Daoy (cell line): ENCODE measurements at places on chromosomes 12 and 14.

DNA sequence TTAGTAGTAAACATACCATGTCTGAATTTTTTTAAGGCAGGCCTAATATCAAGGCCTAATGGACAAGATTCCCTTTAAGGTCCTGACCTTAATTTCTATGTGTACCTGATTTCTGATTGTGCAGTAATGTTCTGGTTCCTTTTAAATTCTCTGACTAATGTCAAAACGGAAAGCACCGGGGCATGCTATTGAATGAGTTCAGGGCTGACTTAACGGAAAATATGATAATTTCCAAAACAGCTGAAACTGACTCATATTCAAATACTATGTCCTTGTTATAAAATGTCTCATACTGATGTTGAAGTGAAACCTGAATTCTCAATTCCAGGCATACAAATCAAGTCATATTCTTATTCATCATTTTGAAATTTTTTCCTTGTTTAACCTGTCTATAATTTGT, 6.7 kb downstream of the TAS2R43 start:
- DNase-seq = peak; percentile 3

- peak; percentile 22 for DNase-seq
Observed at GRCh38 chr12:89494411-89495231, 30.0 kb downstream of the GALNT4 start.

DNA sequence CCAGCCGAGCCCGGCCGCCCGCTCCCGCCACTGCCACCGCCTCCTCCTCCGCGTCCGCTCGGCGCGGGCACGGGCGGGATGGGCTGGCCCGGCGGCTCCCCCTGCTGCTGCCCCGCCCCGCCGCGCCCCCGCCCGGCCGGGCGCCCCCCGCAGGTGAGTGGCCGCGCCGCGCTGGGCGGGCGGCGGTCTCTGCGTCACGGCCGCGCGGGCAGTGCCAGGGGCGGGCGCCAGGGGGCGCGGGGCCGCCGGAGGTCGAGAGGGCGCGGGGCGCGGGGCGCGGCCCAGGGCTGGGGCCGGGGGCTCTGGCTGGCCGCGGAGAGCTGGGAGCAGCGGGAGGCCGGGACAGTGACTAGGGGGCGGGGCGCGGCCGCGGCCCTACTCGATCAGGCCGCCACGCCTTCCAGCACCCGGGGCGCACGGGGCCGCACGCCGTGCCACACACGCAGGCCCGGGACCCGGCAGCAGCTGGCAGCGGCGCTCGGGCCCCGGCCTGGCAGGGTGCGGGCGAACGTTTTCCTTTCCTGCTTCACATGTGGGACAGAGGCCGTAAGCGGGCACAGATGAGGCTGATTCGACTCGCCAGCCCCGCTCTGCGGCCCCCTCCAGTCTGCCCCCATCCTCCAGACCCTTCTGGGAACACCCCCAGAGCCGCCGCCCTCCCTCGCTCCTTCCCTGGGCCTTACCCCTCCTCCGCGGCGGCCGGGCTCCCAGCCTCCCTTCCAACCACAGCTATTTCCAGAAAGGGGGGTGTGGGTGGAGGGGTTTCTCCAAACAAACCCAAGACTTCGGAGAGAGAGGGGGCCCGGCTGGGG, 2.4 kb upstream of the TNS2 start:
- peak; percentile 73 for DNase-seq

- DNase-seq = peak; percentile 64
Observed at GRCh38 chr12:106629797-106630659, 47.2 kb downstream of the RFX4 start.

- no peak for DNase-seq
Observed at GRCh38 chr12:19088606-19089005, 40.9 kb upstream of the PLEKHA5 start.

DNA sequence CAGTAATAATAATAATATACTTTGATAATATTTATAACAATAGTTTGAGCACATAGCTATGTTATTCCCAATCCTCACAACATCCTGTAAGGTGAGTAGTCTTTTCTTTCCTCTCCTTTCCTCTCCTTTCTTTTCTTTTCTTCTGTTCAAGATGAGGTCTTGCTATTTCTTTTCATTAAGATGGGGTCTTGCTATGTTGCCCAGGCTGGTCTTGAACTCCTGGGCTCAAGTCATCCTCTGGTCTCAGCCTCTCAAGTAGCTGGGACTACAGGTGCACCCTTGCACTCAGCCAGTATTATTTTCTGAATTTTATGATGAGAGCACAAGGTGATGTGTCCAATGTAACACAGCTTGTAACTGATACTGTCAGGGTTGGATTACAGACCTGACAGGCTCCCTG, 134.6 kb downstream of the OTOGL start:
- no peak for DNase-seq

DNA sequence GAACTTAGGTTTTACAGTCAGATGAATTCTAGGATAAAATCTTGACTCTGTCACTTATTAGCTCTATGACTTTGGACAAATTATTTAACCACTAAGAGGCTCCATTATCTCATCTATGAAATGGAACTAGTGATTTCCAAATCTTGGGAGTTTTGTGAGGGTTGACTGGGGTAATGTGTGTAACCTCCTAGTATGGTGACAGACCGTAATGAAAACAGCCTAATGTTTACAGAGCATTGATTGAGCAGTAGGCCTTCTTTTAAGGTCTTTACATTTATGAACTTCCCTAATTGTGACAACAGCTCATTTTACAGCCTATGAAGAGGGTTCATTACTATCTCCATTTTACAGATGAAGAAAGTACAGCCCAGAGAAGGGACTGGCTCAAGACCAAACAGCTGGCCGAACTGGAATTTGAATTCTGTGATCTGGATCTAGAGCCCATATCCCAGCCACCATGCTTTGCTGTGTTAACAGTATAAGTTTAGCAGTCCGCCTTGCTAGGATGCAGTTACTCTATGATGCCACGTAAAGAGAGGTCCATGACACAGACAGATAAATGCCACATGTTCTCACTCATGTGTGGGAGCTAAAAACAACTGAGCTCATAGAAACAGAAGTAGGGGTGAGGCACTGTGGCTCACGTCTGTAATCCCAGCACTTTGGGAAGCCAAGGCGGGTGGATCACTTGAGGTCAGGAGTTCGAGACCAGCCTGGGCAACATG, 9.1 kb upstream of the FBXL14 start:
- no peak for DNase-seq

GRCh38 chr14:41521891-41522290, 84.8 kb upstream of the LRFN5 start:
- no peak for DNase-seq

GRCh38 chr14:31307618-31308017, 100.0 kb upstream of the HECTD1 start:
- no peak for DNase-seq

GRCh38 chr12:116975779-116976393, 65.1 kb downstream of the FBXW8 start:
- no peak for DNase-seq

GRCh38 chr12:2794736-2795289, at the start of gene FKBP4:
Gene FKBP4, plus strand, starts transcription at chr12:2794970. Its CDS starts 170 bp downstream, at chr12:2795140.
- peak; percentile 94 for DNase-seq

GRCh38 chr14:69483765-69484443, 624 bp upstream of the PLEKHD1 start:
- DNase-seq = peak; percentile 28

- DNase-seq = no peak
Observed at GRCh38 chr12:125652681-125653080, 587.4 kb downstream of the AACS start.

DNA sequence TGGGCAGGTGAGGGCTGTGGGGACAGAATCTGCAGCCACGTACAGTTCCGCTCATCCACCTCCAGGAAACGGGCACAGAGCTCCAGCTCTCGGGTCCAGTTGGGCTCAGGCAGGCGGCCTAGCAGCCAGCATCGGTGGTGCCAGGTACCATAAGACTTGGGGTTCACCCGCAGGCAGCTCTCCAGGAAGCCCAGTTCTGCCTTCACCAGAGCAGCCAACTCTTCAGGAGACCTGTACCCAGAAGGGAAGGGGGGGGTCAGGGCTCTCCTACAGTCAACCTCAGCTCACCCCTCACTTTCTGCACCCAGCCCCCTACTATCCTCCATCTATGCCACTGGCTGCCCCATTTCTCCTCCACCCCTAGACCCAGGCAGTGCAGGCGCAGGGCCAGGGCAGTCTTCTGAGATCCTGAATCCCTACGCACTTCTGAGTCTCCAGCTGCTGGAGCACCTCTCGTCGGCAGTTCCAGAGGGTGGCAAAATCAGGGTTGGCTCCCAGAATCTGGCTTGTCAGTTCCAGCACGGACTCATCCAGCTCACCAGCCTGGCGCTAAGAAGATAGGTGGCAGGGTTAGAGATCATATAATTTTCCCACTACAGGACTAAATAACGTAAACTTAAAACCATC, 1.4 kb downstream of the RABGGTA start:
- no peak for DNase-seq

DNA sequence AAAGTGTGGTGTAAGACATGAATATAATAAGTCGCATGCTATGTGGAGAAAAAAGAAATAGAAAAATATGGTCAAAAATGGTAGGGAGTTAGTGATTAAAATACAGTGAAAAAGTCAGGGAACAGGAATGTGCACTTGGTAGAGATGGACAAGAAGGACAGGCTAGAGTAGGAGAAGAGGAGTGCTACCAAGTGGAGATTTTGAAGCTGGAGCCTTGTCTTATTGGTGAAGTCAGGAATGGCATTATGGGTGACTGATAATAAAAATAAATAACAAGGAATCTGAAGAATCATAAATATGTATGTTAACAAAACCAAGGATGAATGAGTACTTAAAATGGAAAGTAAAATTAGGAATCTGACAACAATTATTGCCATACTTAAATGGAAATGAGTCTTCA, 204.8 kb downstream of the PRKD1 start:
- no peak for DNase-seq

DNA sequence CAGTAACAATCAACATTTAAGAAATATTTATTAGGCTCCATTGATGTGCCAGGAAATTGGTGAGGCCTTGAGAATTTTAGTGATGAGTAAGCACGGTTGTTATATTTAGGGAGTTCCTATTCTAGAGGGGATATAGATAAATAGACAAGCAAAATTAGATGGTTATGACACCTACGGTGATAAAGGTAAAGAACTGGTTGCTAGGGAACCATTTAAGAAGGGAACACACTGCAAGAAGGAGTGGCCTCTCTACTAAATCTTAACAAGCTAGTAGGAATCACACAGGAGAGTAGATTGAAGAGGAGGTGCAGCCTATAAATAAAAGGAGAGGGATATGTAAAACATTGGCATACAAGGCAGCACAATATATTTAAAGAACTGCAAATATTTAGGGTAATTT, 155.2 kb downstream of the LRIG3 start:
- DNase-seq = no peak

- no peak for DNase-seq
Observed at GRCh38 chr12:81872400-81872799, 113.2 kb upstream of the PPFIA2 start.

DNA sequence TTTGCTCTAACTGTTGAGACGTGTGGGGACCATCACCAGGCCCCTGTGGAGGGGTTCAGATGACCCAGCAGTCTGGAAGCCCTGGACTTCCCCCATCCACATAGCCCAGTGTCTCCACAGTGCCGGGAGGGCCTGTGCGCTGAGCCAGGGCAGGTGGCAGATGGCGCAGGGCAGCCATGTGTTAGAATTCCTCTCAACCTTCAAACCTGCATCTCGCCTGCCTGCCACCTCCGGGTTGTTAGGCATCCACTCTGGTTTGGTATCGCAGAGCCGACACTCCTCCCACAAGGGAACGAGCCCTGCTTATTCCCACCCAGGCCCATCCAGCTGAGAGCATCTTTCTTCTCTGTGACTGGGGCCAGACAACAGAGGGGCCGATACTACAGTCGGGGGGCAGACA, 84.5 kb downstream of the ADGRD1 start:
- no peak for DNase-seq

DNA sequence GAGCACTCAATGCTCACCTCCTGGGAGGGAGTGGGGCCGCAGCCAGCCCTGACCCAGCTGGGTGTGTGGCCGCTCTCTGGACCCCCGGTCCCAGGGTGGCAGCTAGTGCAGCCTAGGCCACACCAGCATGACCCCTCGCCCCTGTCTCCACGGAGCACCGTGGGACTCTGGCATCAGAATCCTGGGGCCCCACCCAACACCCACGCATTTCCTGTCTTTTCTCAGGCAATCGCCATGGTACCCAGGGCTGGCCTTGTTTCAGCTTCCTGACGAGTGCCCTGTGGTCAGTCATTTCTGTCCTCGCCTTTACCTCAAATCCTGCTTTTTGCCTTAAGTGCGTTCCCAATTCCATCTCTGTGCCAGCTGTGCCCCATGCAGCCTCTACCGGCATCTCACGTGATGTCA, 15.9 kb downstream of the PACS2 start:
- peak; percentile 79 for DNase-seq

DNA sequence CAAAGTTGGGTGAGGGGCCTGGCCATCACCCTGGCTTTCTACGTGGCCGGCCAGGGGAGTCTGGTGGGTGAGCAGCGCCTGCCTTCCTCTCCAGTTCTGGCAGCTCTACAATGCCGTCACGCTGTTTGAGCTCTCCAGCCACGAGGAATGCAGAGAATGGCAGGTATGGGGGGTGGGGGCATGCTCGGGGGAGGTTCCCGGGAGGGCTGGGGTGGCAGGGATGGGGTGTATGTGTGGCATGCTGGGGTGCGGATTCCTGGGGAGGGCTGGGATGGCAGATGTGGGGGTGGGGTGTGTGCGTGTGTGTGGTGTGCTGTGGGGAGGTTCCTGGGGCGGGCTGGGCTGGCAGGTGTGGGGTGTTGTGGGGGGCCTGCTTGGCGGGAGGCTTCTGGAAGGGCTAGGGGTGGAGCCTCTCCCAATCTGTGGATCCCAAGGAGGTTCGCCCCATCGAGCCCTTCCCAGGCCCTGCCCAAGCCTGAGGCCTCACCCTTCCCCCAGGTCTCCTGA, 18.5 kb downstream of the RHOF start:
- no peak for DNase-seq

DNA sequence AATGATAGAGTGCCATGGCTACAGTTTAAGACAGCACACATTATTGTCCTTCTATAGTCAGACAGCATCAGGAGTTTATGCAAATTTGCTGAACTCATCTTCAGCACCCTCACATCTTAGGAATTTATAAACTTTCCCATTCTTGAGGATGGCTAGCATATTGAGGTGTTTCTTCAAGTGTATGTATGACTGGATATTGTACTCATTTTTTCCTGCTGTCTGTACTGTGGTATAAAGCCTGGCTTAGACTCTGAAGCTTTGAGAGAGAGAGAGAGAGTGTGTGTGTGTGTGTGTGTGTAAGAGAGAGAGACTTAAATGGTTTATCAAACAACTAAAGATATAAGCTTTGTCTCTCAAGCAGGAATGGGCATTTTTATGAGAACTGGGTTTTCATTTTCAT, 161.6 kb downstream of the PIK3C2G start:
- DNase-seq = no peak

GRCh38 chr12:88575361-88575970, 4.8 kb downstream of the KITLG start:
- DNase-seq = no peak

- DNase-seq = peak; percentile 93
Observed at GRCh38 chr14:50060871-50061663, 55.3 kb downstream of the VCPKMT start.
